ENCODE measurements at places on chromosomes 1 and 21.

DNA sequence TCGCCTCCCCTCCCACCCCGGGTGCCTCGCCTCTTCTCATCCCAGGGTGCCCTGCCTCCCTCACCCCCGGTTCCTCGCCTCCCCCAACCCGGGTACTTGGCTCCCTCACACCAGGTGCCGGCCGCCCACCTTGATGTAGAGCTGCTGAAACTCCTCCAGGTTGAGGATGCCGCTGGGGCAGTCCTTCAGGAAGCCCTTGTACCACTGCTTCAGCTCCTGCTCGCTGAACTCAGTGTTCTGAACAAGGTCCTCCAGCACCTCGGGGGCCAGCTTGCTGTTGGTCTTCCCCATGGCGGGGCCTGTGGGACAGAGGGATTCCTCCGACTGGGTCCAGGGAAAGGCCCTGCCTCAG lies 6.9 kb downstream of the HPCAL4 start:
- no peak for DNase-seq

GRCh38 chr1:181101581-181102226 lies 13.2 kb downstream of the IER5 start:
- DNase-seq, result peak; percentile 87

DNA sequence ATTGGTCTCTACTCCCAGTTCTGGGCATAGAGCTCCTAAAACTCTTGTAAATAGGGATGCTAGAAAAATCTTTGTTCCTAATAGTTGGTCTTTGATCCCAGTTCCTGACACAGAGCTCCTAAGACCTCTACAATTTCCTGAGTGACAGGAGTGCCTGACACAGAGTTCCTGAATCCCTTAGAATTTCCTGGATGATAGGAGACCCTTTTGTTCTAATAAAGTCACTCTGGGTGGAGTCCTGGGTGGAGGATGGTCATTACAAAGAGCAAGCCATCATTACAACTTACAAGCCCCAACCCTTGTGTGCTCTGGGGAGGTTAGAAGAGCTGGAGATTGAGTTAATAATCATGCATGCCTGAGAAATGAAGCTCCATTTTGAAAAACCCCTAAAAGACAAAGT lies 58.4 kb downstream of the ZZZ3 start:
- no peak for DNase-seq

- DNase-seq, result no peak
Observed at GRCh38 chr1:5466487-5466886, 525.7 kb downstream of the NPHP4 start.

DNA sequence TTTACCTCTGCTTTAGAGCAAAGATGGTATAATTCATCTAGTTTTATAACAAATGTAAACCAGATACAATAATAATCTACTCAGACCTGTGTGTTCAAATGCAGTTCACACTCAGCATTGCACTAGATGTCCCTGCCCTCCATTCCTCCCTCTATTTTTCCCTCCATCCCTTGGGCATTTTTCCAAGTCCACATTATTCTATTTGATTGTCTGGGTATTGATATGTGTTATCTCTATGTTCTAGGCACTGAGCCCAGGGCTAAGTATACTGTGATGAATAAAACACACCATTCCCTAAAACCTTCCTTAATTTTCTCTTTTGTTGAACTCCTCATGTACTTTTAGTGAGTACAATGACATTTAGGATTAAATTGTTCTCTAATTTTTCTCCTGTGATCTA lies 66.2 kb upstream of the HMCN1 start:
- no peak for DNase-seq

DNA sequence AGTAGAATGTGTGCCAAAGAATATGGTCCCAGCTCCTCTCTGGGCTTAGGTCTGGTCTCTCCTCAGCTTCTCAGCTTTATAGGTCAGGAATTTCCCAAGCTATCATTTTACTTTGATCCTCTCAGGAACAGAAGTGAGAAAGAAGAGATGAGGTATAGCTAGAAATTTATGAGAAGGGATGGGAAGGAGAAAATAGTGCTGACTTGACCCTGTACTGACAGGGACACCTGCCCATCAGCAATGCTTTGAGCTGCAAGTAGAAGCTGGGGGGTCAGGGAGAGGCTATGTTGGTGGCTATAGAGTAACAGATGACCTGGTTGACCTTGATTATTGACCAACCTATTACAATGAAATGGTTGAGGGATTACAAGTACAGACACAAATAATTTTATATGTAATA lies 75.0 kb downstream of the XCL2 start:
- DNase-seq, result no peak

DNA sequence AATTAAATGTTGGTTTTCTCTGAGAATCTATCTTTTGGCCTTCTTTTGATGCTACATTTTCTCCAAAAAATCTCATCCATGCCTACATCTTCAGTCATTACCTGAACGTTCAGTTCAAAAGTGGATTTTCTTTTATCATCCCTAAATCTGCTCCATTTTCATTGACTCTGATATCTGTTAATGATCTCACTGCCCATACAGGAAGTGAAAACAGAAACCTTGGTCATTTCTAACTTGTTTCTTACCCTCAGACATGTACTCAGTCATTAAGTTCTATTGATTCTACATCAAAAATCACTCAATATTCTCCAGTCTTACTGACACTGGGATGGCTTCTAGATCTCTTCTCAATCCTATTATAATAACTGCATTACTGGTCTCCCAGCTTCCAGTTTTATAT lies 22.7 kb downstream of the PRKACB start:
- no peak for DNase-seq

GRCh38 chr1:26156285-26157038 lies 2.4 kb upstream of the FAM110D start:
- DNase-seq, result peak; percentile 33

DNA sequence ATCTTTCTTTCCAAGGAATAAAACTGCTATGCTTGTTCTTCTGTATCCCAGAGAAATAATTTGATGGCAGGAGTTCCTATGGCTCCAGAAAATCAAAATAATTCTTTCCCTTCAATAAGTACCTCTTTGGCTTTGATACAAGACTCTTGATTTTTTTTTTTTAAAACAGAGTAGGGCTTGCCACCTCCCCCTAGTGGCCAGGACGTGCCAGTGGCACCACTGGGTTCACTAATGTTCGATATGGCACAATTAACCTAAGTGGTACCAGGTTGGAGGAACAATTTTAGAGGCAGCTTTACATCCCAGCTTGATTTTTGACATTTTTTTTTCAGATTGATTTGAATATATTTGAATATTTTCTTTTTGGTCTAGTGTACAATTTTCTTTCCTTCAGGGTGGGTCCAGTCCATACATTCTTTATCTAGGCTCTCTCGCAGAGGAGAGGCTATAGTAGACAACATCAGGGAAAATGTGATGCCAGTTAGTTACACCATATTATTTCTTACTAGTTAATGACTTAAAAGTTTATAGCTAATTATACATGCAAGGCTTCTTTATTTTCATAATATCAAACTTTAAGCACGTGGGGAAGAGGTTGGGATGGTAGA lies 330.9 kb downstream of the S1PR1 start:
- peak; percentile 23 for DNase-seq

GRCh38 chr21:34174470-34174869 lies 101.1 kb downstream of the MRPS6 start:
- DNase-seq, result no peak

DNA sequence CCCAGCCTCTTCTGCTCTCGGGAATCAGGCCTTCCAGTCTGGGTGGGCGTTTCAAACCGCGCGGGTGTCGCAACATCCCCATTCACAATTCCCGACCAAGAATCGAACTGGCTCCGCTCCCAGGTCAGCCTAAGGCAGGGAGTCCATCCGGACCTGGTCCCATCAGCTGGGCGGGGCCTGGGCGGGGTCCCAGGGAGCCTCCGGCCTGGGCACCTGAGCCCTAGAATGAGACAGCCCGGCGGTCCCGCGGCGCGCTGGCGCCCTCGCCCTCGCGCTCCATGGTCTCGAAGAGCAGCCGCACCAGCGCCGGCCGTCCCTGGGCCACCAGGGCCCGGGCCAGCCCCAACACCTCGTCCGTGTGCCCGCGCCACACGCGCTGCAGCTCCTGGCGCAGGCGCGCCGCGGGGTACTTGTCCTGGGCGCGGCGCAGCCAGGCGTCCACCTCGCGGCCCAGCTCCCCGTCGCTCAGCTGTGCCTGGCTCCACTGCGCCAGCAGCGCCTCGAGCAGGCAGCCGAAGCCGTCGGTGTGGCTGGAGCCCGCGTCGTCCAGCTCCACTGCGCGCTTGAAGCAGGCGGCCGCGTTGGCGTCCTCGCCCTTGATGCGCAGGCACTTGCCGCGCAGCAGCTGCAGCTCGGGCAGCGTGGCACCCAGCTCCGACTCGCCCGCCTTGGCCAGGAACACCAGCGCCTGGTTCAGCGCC lies 16.9 kb upstream of the PARS2 start:
- DNase-seq, result no peak

DNA sequence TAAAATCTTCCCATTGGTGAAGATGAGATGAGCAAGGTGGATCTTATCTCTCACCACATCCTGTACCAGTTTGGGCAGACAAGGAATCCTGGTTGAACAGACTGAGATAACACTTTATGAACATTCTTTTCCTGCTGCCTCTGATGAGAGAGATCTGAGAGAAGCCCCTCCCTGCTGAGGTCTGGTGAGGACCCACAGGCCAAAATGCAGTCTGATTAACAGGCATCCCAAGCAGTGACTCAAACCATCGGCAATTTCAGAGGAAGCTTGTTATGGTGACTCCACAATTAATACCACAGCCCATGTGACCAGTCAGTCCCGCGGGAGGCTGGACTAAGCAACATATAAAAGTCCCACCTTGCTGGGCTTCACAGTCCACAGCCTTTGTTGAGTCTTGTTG lies at the start of gene PRR9:
Gene PRR9, plus strand, starts transcription at position 373 of the 400 bp plus-strand sequence. CDS start 561 bp downstream, outside the sequence.
- DNase-seq, result no peak

GRCh38 chr1:232327269-232327668 lies 302.7 kb downstream of the SIPA1L2 start:
- DNase-seq, result no peak

DNA sequence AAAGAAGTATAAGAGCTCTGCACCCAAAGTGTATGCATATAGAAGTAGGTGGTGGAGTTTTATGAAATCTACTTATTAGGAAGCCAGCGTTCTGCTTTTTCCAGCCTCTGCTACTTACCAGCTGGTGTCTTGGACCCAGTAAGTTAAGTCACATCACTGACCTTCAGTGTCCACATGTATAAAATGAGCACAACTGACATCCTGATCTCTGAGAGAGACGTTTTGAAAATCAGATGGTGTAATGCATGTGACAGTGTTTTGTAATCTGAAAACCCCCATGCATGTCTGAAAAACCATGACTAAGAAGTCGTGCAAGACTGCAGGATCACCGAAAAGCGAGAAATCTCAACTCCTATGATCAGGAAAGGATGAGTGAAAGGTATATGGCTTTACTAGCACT lies 2.0 kb downstream of the CR1 start:
- DNase-seq, result no peak

DNA sequence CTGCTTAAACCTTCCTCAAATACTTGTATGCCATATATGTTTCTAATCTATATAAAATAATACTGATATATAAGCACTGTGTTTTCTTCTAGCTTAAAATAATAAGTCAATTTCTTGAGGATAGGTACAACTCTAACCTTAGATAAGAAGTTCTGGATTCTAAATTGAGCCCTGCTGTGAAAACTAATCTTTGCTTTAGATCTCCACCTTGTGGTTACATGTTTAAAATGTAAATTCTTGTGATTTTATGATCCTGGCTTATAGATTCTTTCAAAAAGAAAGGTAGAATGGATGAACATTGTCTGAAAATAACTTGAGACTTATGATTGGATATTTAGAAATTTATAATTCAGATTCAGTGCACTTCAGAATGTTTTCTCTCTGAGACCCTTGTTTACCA lies 38.9 kb upstream of the HMCN1 start:
- peak; percentile 10 for DNase-seq

DNA sequence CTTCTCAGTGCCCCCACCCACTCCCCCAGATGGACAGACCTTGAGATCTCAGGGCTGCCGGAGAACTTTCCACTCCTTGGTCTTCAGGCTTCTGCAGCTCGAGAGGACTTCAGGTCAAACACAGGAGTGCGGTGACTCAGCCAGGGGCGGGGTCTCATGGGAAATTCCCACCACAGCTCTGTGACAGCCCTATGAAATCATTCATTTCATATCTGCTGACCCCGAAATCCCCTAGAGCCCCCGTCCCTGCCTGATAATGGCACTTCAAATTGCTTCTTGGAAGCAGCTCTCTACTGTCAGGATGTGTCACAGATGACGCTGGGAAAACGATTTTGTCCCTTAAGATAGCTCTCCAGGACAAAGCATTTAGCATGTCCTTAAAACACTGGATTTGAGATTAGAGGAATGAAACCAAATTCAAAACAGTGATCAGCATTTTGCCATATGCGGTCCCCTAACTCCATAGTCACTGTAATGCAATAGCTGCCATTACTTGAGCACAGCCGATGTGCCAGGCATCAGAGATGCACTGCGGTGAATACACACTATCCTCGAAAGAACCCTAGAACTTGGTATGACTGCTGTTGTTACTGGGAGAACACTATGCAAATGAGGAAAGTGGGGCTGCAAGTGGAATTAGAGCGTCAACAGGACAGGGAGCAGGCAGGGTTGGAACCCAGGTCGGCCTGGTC lies at the start of gene TNFRSF9:
Gene TNFRSF9, minus strand, starts transcription at position 95 of the 692 bp plus-strand sequence. CDS start 845 bp downstream, outside the sequence.
- DNase-seq, result no peak

GRCh38 chr1:199373139-199373538 lies 654.4 kb upstream of the NR5A2 start:
- no peak for DNase-seq

- DNase-seq, result no peak
Observed at GRCh38 chr1:17156108-17156507, 36.9 kb upstream of the PADI2 start.

DNA sequence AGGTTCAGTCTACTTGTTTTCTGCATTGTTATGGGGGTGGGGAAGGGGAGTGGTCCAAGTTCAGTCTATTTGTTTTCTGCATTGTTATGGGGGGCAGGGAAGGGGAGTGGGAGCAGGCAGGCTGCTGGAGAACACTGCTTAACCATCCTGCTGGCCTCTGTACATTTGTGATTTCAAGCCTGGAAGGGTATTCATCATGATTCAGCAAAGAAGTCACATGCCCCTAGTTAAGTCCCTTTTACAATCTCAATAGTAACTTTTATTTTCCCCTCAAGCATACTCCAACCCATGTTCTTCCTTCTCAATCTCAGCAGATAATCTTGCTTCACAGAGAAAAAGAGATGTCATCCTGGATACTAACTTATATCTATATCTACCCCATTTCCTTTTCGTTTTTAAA lies 7.9 kb downstream of the LYST start:
- DNase-seq, result no peak

DNA sequence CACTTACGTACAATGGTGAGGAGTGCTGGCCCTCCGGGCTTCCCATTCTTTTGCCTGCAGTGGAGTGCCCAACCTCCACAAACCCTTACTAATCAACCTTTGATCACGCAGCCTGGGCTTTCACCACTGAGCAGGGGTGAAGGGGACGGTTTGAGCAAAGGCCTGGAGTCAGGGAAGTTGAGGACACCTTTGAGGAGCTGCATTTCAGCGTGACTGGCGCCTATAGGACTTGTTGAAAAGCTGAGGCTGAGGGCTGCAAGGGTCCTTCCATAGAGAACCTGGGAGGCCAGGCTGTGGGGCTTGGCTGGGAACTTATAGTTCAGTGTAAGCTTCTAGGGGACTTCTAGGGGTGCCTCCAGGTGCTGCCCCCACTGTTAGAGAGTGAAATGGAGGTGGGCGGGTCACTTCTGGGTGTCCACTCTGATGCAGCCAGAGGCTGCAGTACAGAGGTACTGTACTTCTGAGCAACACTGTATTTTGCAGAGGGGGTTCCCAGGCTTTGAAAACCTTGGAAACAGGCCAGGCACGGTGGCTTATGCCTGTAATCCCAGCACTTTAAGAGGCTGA lies 9.8 kb downstream of the SYTL1 start:
- DNase-seq, result no peak
